ENCODE measurements at places on chromosomes 5 and 9. TPM values are rescaled to one million over a fixed set of nuclear protein-coding genes. Genes with fewer than 3 reads are reported as not detected.

GRCh38 chr9:15404171-15404570, 18.5 kb upstream of the SNAPC3 start:
- H3K27me3 ChIP-seq, result no peaks in the 10 kb centered on the region
- no peaks in the 10 kb centered on the region for H3K36me3 ChIP-seq
- no peak overlapping the region for H3K27ac ChIP-seq

GRCh38 chr5:160788102-160788660, 63.8 kb downstream of the ATP10B start:
- no peaks in the 10 kb centered on the region for H3K27me3 ChIP-seq
- H3K4me3 ChIP-seq, result no peak overlapping the region
- no peak overlapping the region for H3K27ac ChIP-seq
- H3K36me3 ChIP-seq, result no peaks in the 10 kb centered on the region

The SH3GL2 gene
- polyA plus RNA-seq, result 2.8 TPM

DNA sequence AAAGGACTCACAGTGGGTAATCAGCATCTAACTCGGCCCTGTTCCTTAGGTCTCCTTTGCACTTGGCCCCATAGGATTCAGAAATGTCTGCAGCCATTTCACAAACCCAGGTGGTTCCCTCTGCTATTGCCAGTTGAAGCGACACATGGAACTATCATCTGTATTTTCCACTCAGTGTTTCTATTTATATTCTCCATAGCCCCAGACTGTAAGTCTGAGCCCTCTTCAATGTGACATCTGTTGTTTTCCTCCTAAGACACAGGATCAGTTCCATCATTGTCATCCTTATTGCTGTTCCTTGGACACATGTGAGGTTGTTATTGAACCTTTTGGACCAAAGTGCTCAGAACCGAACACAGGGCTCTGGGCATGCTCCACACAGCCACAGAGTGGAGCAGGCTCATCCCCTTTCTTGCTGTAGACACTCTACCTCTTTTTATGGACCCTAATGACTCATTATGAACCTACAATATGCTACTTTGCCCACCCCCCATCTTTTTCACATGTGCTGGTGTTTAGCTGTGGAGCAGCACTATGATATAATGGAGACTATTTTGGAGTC, 36.4 kb downstream of the GARNL3 start:
- H3K36me3 ChIP-seq, result no peaks in the 10 kb centered on the region
- no peaks in the 10 kb centered on the region for H3K27me3 ChIP-seq
- H3K4me3 ChIP-seq, result no peak overlapping the region
- no peak for DNase-seq

DNA sequence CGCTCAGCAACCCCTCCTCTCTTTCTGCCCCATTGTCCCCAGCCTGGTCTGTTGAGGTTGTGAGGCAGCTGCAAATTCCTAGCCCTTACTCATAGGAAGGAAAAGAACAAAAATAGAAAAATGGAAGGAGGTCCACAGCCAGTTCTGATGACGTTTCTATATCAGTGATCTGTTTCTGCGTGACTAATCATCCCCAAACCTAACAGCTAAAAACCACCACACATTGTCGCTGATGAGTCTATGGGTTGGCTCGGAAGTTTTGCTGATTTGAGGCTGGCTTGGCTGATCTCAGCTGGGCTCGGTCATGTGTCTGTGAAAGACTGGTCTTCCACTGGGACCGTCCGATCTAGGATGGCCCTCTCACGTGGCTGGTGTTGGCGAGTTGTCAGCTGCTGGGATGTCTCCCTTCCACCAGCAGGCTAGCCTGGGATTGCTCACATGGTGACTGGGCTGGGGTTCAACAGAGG, 200.6 kb upstream of the ZNF618 start:
- DNase-seq, result no peak
- no peaks in the 10 kb centered on the region for H3K27me3 ChIP-seq
- no peak overlapping the region for H3K27ac ChIP-seq

DNA sequence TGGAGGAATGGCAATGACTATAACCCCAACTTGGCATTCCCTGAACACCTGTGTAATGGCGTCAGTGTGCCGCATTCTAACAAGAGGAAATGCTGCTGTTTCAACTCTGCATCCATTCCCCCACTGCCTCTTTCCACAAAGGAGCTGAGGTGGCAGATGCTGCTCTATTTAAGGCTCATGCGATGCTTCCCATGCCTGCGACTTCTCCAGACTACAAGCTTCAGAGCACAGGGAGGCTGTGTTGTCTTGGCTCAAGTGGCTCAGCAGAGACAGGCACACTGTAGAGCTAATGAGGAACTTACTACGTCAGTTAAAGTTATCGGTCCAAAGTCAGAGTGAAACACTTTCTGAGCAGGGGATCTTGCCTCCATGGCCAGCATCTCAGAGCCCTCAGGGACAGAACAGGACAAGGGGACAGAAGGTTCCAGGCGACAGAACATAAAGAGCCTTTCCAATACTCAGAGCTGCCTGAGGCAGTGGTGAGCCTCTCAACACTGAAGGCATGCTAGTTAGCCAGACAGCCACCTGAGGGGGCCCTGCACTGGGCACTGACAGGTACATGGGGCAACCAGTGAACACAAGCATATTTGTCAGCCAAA, 21.8 kb downstream of the TNIP1 start:
- no peaks in the 10 kb centered on the region for H3K27me3 ChIP-seq
- peaks cover 17% of the 10 kb centered on the region for H3K4me1 ChIP-seq
- no peak overlapping the region for H3K4me3 ChIP-seq
- H3K36me3 ChIP-seq, result no peaks in the 10 kb centered on the region
- no peak overlapping the region for H3K27ac ChIP-seq
- DNase-seq, result no peak

GRCh38 chr5:41686191-41686590, 175.8 kb upstream of the PLCXD3 start:
- H3K4me3 ChIP-seq, result no peak overlapping the region
- H3K36me3 ChIP-seq, result no peaks in the 10 kb centered on the region
- no peaks in the 10 kb centered on the region for H3K27me3 ChIP-seq
- no peak overlapping the region for H3K27ac ChIP-seq

GRCh38 chr9:135611142-135611874, 28.0 kb downstream of the GLT6D1 start:
- H3K36me3 ChIP-seq, result no peaks in the 10 kb centered on the region
- no peaks in the 10 kb centered on the region for H3K4me1 ChIP-seq
- H3K27ac ChIP-seq, result no peak overlapping the region
- no peak for DNase-seq

GRCh38 chr5:169251333-169252084, 49.4 kb downstream of the SLIT3 start:
- DNase-seq, result no peak
- peaks cover 6% of the 10 kb centered on the region for H3K4me1 ChIP-seq
- H3K36me3 ChIP-seq, result no peaks in the 10 kb centered on the region
- H3K4me3 ChIP-seq, result no peak overlapping the region

The CCIN gene
- 0.23 TPM for polyA plus RNA-seq

The SMIM33 gene
- not detected for polyA plus RNA-seq

The RNF180 gene
- polyA plus RNA-seq, result 3.0 TPM

DNA sequence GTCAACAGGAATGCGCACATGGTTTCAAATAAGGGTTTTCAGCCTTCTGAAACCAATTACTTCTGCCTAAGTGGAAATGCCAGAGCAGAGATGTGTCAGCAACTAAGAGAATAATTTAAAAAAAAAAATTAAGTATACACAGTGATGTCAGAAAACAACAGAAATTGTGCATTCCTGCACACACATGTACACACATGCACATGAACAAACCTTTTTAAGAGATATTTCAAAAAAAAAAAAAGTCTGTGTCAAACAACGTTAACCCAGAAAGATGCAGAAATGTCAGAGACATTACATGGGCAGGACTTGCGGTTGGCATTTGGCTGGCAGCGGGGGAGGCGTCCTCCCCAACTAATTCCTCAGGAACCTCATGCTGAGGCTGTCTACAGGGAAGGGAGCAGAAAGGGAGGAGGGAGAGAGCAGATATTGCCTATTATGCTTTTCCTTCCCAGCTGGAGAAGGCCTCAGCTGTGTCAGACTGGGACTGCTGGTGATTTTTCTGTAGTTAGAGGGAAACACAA, 536.9 kb upstream of the WWC1 start:
- H3K4me3 ChIP-seq, result no peak overlapping the region
- H3K36me3 ChIP-seq, result no peaks in the 10 kb centered on the region
- no peaks in the 10 kb centered on the region for H3K4me1 ChIP-seq
- no peak for DNase-seq
- H3K27me3 ChIP-seq, result no peaks in the 10 kb centered on the region
- H3K27ac ChIP-seq, result no peak overlapping the region

- no peak for DNase-seq
- no peaks in the 10 kb centered on the region for H3K27me3 ChIP-seq
- H3K36me3 ChIP-seq, result no peaks in the 10 kb centered on the region
- no peak overlapping the region for H3K4me3 ChIP-seq
- no peak overlapping the region for H3K27ac ChIP-seq
Observed at GRCh38 chr9:3887221-3887653, 361.4 kb upstream of the RFX3 start.
